AG04450 (cell line): ENCODE measurements at places on chromosomes 3 and 15. TPM values are rescaled to one million over a fixed set of nuclear protein-coding genes. Genes with fewer than 3 reads are reported as not detected.

GRCh38 chr3:71127844-71128243, 455.7 kb downstream of the FOXP1 start:
- DNase-seq, result no peak

DNA sequence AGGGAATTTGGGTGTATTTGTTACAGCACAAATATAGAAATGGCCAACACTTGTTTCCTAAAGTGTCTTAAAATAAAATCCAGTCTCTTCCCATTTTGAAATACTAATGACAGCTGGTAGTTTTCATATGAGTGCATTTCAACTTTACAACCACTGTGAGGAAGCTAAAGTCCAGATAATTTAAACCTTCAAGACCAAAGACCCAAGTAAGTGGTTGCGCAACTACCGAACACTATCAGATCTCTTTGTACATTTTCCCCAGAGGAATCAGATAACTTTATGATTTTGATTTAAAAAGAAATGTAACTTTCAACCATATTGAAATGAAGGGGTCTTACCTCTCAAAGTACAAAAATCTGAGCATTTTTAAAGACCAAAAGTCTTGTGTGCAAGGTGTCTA, 14.3 kb downstream of the BCL2L10 start:
- DNase-seq, result no peak

- no peak for DNase-seq
Measured at GRCh38 chr3:16249336-16249735, 15.4 kb downstream of the DPH3 start.

- peak; percentile 15 for DNase-seq
Measured at GRCh38 chr3:123258811-123259420, 57.2 kb downstream of the SEC22A start.

ADAMTS9 gene
- polyA plus RNA-seq, result 0.76 and 1.1 TPM in 2 replicates
